Right renal pelvis (tissue), 4 donors: ENCODE measurements at places on chromosomes 3 and 15. TPM values are rescaled to one million over a fixed set of nuclear protein-coding genes. Genes with fewer than 3 reads are reported as not detected.

Gene CCR4
- polyA plus RNA-seq: 0.60 TPM

Gene SLC9A9
- polyA plus RNA-seq: 4.9 TPM

GRCh38 chr3:141231952-141232823 lies 563 bp downstream of the PXYLP1 start:
- no peak for DNase-seq

DNA sequence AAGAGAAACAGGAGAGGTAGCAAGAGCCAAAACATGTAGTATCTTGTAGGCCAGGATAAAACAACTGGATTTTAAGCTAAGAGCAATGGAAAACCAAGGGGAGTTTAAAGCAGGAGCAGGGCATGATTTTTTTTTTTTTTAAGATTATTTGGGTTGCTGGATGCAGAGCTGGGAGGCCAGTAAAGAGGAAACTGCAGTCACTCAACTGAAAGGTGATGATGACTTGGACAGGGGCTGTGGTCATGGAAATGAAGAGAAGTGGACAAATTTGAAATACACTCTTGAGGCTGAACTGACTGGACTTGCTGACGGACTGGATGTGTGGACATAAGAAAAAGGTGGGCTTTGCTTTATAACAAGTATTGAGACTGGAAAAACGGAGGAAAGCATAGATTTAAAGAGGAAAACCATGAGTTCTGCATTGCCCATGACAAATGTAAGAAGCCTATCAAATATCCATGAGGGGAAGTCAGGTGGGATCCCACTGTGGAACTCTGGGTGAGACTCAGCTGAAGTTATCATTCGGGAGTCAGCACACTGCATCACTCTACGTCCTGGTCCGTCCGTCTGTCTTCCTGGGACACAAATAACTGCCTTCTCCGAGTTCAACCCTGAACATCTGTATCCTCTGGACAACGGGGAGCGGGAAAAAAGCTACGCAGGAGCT lies 688 bp downstream of the XPC start:
- DNase-seq: peak; percentile 22

DNA sequence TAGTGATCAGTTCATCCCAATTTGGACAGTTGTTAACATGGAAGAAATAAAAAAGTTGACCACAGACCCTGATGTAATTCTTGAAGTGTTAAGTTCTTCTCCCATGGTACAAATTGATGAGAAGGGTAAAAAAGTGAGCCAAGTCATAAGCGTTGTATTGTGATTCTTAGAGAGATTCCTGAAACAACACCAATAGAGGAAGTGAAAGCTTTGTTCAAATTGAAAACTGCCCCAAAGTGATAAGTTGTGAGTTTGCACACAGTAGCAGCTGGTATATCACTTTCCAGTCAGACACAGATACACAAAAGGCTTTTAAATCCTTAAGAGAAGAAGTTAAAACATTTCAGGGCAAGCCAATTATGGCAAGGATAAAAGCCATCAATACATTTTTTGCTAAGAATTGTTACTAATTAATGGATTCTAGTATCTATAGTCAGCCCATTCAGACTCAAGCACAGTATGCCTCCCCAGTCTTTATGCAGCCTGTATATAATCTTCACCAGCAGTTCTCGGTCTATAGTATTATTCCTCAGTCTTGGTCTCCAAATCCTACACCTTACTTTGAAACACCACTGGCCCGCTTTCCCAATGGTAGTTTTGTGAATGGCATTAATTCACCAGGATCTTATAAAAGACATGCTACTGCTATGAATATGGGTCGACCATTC lies 38.2 kb downstream of the CDIN1 start:
- no peak for DNase-seq

Gene INSYN1
- polyA plus RNA-seq: 16.7 TPM

GRCh38 chr3:8416965-8417364 lies 84.7 kb upstream of the LMCD1 start:
- DNase-seq: no peak

Gene ROPN1
- not detected for polyA plus RNA-seq

- DNase-seq: peak; percentile 40
These were observed 13.4 kb upstream of the FAM98B start for GRCh38 chr15:38440353-38441129.

DNA sequence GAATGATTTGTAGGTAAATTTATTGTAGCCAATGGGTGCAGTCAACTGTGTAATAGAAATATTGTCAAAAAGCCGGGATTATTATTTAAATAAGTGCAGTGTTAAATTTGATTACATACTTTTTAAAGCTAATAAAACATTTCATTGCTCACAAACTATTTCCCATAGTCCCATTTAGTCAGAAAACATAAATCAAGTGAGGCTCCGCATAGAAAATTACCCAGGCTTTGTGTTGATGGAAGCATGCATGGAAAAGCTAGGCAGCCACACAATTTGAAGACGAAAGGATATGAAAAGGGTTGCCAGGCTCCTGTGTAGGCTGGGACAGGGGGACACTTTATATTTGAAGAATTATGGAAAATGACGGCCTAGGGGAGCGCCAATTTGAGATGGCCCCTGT lies 82.3 kb downstream of the LRTM1 start:
- no peak for DNase-seq

Gene SERPINI2
- 0.57 TPM for polyA plus RNA-seq

Gene CPN2
- 0.18 TPM for polyA plus RNA-seq

- no peak for DNase-seq
These were observed 500.9 kb upstream of the NAALADL2 start for GRCh38 chr3:174358252-174358651.

Gene GOLGA8K
- 1.5 TPM for polyA plus RNA-seq

Gene NME9
- polyA plus RNA-seq: 2.1 TPM

Gene TMEM207
- polyA plus RNA-seq: 15.9 TPM

DNA sequence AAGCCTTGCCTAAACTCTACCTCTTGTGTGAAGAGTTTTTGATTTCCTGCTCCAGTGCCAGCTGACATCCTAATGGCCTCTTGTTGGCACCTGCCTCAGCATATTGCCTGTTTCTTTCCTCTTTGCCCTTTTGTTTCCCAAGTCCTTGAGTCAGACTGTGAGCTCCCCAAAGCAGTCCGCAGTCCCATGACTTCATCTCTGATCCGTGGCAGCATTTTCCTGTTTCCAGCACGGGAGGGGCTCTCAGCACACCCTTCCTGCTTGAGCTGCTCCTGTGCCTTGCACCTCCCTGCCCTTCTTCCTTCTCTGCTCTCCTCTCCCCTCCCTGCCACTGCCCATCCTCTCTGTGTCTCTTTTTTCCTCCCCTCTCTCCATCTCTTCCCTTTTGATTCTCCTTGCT lies 179.6 kb downstream of the EPHB1 start:
- no peak for DNase-seq

Gene SLC38A3
- 6.0 TPM for polyA plus RNA-seq

Gene CHRNA7
- 11.6 TPM for polyA plus RNA-seq

Gene CFAP92
- 1.3 TPM for polyA plus RNA-seq

DNA sequence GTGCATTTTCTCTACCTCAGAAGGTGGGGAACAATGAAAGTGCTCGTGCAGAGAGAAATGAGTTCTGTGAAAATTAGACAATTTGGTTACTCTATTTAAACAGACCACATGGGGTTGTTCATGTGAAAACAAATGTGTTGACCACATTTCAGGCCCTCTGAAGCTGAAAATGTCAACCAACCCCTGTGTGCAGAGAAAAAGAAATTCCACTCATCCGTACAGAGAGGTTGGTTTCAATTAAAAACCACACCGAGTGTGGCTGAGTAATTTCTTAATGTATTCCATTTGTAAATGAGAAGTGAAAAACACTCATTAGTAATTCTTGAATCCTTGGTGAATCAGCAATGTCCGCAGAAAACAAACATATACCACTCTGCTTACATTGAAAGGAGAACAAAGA lies 46.9 kb upstream of the SLC7A14 start:
- DNase-seq: no peak

GRCh38 chr3:11498646-11499045 lies 145.1 kb downstream of the VGLL4 start:
- no peak for DNase-seq

Gene NCK1
- 48.3 TPM for polyA plus RNA-seq

Gene LTF
- 3.0 TPM for polyA plus RNA-seq

DNA sequence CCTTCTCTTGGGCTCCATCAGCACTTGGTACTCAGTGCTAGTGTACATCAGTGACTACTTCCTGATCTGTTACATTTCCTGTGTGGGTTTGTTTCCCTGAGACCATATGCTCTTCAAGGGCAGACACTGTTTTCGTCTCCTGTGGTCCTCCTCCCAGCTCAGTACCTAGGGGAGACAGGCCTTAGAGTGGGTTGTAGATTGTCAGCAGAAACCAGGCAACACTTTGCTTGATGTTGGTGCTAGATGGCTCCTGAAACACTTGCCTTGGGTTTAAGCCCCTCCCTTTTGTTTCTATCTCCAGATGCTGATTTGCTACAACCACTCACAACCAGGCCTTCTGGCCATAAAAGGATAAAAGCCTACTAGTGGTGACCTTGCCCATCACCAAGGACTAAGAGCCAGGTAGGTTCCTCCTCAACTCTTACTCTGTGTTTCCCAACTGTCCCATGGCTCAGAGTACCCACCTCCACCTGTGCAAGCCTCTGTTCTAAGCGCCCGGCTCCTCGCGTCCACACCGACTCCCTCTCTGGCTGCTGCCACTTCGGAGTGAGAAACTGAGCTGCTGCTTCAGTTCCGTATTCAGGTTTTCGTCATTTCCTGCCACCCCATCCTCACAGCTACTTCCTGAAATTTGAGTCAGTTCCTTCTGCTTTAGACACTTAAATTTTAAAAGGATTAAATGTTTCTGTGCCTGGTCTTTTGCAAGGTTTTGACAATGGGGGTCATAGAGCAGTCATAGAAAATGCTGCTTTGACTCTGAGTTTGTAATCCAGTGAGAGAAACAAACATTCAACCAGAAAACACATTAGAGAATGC lies at the start of gene HCLS1:
Gene HCLS1 (minus strand): TSS at position 548 of the 816 bp plus-strand sequence. CDS start 2,556 bp downstream, outside the sequence.
- DNase-seq: no peak

- DNase-seq: no peak
These were observed 195.1 kb downstream of the DTWD1 start for GRCh38 chr15:49815950-49816349.

Gene MORC1
- polyA plus RNA-seq: 0.63 TPM

DNA sequence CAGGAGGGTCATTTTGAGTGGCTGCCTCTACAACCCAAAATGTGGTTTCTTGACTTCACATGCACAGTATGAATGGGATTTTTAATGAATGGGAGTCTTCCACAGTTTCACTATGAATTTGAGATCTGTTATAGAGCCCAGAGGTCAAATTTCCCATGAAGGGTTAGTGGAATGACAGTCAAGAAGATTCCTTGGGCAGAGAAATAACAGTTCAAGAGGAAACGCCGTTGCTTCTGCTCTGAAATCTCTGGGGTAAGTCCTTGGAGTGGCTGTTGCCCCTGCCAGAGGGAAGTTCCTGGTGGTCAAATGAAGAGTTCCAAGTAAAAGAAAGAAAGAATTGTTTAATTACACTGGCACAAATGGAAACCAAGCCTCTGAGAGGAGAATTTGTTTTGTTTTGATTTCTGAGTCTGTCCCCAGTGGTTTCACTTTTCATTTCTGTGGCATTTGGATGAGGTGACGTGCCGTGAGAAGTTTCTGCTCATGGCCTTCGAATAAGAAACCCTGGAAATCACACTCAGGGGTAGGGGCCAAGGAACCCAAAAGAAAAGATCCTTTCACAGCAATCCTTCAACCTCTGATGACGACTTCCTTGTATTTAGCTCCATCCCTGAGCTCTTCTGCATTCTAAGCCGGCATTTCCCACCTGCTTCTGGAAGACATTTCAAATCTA lies 77.5 kb upstream of the IL12A start:
- no peak for DNase-seq

Gene GAP43
- 0.30 TPM for polyA plus RNA-seq

- DNase-seq: peak; percentile 5
These were observed 73.3 kb upstream of the RAD18 start for GRCh38 chr3:9036404-9037131.

- DNase-seq: no peak
These were observed 223.4 kb downstream of the ATP8B4 start for GRCh38 chr15:49895347-49896223.

Gene PLCH1
- 10.5 TPM for polyA plus RNA-seq

- no peak for DNase-seq
These were observed 177.5 kb downstream of the EPHA6 start for GRCh38 chr3:96991800-96992365.

GRCh38 chr3:36543276-36543997 lies 163.1 kb downstream of the STAC start:
- DNase-seq: no peak

DNA sequence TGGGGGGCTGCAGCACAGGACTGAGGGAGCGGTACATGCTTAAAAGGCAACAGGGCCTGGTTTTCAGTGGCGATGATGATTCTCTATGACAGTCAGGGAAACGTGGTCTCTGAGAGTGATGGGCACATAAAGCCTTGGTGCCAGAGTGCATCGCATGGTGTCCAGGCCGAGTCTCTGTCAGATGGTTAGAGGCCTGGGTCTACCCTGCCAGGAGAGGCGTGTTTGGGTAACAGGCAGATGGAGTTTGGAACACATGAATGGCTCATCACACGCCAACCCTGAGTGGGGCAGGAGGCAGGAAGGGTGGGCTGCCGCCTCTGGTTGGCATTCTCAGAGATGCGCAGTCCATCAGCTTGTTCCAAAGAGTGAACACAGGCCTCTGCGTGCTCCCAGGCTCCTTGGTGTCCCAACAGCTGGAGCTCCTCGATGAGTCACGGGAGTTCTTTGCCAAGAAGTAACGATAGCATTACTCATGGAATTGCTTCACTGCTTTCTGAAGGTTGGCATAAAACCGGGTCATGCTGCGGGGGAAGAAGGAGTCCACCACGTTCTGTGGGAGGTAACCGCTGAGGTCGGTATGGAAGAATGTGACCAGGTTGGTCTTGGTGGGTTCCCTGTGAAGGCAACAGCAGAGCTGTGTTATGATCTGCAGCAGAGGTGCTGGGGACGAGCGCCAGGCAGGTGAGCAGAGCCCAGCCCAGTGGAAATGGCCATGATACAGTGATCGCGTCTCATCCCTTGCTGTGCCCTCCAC lies 11.0 kb downstream of the STARD5 start:
- DNase-seq: no peak

Gene GP5
- polyA plus RNA-seq: 0.40 TPM

Gene HTR3E
- not detected for polyA plus RNA-seq

DNA sequence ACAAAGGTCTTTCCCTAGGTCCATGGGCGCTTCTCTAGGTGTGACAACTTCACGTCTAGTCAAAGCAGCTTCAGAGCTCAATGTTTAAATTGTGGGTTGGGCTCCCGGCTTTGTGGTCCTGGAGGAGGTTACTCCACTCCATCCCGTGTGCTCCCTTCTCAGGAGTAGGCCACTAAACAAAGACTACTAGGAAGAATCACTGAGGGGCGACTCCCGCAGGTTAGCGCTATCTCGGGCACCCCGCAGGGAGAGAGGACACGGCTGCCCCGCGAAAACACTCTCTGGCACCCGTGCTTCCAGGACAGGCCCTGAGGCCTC lies 500 bp downstream of the PARP6 start:
- no peak for DNase-seq

DNA sequence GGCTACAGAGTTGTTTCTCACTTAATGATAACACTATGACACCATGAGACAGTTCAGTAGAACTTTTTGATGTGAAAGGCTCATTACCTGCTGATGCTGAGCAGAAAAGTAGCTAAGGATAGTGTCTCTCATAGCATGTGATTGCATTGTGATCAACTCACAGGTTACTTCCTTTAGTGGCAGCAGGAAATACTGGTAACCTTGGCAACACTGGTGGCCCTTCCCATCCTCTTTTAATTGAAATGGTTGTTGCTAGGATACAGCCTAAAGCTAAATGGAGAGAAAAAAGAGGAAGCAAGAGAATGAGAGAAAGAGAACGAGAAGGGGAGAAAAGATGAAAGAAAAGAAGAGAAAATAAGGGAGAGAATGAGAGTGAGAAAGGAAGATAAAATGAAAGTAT lies 204.7 kb upstream of the GAP43 start:
- no peak for DNase-seq
